NCI-H187 (cell line): ENCODE measurements at places on chromosomes 1 and 21.

GRCh38 chr1:59151387-59151761 is 145.5 kb upstream of the FGGY start:
- DNase-seq, result no peak

- no peak for DNase-seq
Observed at GRCh38 chr1:80021891-80022290, 1015.4 kb upstream of the ADGRL4 start.

DNA sequence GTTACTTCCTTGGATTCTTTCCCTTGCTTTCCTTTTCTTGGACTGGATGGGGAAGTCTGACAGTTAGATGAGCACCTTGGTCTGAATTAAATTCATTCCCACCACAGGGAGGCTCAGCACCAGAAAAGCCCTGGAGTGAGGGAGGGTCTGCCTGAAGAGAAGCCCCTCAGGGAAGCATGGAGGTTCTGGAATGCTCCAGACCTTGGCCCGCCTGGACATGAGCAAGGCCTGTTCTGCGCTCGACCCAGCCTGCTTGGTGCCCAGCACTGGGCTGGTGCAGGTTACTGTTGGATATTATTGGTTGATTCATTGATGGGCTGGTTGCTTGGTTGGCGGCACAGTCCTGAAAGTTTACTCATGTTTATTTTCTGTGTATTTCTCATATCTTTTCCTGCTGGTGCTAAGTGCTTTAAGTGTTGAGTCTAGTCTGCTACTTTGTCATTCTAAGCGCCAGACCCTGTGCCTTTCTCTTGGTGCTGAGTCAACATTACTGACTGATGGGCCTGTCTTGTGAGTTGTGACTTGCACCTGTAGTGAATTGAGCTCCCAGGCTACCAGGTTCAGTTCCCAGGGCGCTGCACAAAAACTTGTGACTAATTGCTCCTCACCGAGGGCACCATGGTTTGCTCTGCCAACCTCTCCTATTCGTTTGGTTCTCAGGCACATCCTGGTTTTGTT is 538.5 kb downstream of the KIF26B start:
- DNase-seq, result no peak

DNA sequence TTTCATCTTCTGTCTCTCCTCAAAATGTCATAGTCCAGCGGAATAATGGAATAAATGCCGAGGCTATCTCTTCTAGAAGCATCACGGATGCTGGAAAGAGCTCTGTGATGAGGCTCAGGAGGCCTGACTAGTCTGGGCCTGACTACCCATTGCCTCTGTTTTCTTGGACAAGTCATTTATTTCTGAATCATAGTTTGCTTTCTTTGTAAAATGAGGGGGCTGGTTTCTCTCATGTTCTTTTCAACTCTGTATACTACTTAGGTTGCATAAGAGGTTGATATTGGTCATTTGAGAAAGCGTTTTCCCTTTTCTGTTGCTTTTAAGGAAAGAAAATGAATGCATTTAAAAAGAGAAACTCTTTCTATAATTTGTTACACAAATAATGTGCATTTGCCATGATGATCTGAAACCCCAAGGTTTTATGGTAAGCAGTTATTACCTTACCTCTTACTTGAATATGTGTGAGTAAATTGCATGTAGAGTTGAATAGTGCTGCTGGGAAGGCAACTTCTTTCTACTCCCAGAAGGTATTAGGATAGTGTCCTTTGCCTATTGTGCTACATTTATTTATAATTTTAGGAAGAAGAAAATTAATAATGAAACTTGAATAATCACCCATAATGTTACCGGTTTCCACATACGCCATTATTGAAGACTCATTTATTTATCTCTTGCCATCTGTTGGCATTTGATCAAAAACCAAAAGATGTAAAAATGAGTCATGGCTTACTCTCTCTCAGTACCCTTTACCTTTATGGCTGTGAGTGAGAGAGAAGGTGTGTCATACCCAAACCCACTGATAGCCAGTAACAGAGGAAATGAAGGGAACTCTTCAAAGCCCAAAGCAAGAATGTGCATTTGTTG is 179.1 kb downstream of the FASLG start:
- DNase-seq, result no peak

DNA sequence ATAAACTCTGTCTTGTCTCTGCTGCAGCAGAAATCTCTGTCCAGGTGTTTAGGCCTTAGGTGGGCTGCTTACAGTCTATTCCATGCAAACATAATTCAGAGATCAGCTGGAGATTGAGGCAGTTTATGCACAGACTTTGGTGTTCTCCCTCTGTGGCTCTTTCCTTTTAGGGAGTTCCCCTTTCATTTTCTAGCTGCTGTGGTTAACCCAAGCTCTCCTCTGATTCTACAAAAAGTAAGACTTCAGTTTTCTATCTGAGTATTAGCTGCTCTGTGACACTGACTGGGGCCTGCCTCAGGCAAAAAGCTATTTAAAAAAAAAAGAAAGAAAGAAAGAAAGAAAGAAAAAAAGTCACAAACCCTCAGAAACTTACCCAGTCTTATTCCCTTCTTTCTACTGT is 211.1 kb downstream of the CAMTA1 start:
- DNase-seq, result no peak

DNA sequence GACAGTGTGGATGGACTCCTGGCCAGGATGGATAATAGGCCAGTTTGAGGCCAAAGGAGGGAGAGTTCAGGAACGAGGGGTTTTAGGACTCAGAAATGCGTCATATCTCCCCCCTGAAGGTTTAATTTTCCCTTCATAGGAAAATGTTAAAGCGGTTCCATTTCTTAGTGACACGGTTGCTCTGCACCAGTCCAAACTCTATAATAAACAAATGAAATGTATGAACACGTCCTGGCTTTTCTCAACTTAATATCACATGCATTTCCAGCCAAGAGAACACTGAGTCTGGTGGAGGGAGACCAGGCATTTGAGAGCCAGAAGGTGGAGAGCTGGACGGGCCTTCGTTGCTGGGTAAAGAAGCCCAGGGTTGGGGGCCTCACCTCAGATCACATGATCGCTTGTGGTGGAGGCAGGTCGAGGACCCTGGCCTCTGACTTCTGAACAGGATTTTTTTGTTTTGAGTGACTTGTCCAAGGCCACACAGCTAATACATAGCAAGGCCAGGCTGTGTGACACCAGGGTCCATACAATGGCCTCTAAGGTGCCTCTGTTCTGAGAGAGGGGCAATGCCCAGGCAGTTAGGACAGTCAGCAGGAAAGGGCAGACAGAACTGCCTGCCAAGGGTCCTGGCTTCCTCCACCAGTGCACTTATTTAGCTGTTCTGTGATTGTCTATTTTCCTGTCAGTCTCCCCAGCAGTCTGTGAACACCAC is 11.4 kb downstream of the SLC1A7 start:
- DNase-seq, result no peak

GRCh38 chr1:223651291-223651991 is 14.1 kb downstream of the CAPN8 start:
- no peak for DNase-seq

- DNase-seq, result no peak
Observed at GRCh38 chr1:31306278-31306677, 9.4 kb downstream of the ZCCHC17 start.

GRCh38 chr1:197811769-197812168 is 36.5 kb upstream of the DENND1B start:
- no peak for DNase-seq

GRCh38 chr1:37723390-37724078 is 31.2 kb downstream of the CDCA8 start:
- DNase-seq, result no peak

- DNase-seq, result no peak
Observed at GRCh38 chr1:220497220-220497947, 30.6 kb upstream of the MARK1 start.

- DNase-seq, result no peak
Observed at GRCh38 chr1:155529929-155530328, 32.7 kb downstream of the ASH1L start.

- no peak for DNase-seq
Observed at GRCh38 chr21:31612894-31613785, 46.4 kb upstream of the SOD1 start.

DNA sequence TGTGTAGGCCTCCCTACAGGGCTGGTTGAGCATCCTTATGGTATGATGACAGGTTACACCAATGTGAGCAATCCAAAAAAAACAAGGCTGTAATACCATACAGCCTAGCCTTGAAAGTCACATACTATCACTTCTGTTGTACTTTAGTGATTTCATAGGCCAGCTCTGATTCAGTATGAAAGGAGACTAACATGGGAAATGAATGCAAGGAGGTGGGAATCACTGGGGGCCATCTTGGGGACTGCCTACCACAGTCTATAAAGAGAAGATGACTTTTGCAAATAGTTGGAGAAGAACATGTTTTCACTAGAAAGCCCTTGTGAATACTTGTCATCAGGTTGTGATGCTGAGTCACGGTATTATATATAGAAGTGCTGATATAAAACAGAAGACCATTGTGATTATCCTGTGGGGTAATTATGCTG is 270.7 kb downstream of the S1PR1 start:
- no peak for DNase-seq

DNA sequence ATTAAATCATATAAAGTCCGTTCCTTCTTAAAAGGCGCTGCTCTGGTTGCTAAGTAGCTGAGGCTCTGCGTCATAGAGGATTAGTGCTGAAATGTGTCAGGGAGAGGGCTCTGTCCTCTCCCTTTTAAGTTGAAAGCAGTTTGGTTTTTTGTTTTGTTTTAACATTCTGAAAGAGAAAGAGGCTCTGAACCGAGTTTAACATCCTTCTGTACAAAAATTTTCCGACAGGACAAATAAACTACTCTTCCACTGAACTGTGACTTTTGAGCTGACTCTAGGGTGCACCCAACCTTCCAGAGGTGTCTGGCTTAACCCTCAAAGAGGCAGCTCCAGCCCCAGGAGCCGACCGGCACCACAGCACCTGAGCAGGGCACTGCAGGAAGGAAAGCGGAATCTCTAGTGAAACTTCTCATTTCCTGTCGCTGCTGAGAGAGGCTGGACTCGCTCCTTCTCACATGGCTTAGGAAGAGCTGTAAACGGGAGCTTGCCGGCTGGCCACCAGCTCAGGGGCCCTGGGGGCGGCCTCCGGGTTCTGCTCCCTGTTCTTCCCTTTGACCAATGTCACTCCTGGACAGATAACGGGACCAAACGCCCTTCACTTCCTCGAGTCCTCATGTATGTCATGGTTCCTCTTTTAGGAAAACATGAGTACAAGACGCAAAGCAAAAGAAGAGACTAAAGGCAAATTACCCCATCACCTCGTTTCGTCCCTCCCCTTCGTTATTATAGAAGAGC is 1.2 kb downstream of the VAV3 start:
- DNase-seq, result no peak

- DNase-seq, result no peak
Observed at GRCh38 chr1:113353580-113353979, 36.7 kb upstream of the MAGI3 start.

- no peak for DNase-seq
Observed at GRCh38 chr1:9505143-9505542, 34.1 kb upstream of the SLC25A33 start.

- DNase-seq, result no peak
Observed at GRCh38 chr1:35280006-35280405, 11.5 kb downstream of the ZMYM4 start.

GRCh38 chr1:75765697-75766355 is 20.2 kb upstream of the RABGGTB start:
- DNase-seq, result no peak

GRCh38 chr1:43877101-43877500 is 56.5 kb upstream of the ARTN start:
- DNase-seq, result no peak

- no peak for DNase-seq
Observed at GRCh38 chr21:37746849-37747248, 169.4 kb downstream of the KCNJ6 start.

DNA sequence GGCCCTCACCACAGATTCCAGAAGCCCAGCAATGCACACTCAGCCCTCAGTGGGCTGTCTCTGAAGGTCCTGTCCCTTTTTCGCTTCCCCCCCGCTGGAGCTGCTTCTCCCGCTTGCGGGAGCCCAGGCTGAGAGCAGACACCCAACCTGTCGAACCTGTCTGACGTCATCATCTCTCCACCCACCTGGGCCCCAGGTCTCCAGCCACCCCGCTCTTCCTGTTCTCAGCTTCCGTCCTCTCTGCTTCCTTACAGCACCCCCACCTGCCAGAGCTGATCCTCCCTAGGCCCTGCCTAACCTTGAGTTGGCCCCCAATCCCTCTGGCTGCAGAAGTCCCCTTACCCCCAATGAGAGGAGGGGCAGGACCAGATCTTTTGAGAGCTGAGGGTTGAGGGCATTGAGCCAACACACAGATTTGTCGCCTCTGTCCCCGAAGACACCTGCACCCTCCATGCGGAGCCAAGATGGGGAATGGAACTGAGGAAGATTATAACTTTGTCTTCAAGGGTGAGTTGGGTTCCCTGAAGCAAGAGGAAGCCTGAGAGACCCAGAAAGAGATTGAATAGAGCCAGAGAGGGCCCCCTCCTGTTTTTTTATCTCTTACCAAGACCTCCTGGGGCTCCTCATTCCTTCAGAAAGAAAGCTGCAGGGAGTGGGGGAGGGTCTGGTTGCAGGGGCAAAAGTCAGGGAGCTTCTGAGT is at the start of gene RAB25:
Gene RAB25, plus strand, starts transcription at position 224 of the 700 bp plus-strand sequence. Its CDS starts 241 bp downstream, at position 465.
- DNase-seq, result no peak

GRCh38 chr1:68528243-68528642 is 31.4 kb upstream of the DEPDC1 start:
- DNase-seq, result no peak

GRCh38 chr1:207081088-207081487 is 7.6 kb upstream of the C4BPB start:
- DNase-seq, result no peak

DNA sequence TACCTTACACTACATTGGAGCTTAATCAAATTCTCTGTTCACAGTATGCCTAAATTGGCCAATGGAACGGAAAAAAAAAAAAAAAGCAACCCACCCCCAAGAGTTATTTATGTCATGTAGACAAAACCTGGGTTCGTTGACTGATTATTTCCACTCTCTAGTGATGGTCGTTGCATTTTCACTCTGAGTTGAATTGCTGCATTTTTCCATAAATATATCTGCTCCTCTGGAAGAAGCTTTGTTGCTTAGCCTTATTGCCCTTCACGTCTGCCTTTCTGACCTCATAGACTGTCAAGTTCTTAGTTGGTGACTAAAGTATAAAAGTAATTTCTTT is 90.2 kb upstream of the RUNX1 start:
- no peak for DNase-seq

GRCh38 chr1:173823781-173824314 is 625 bp upstream of the DARS2 start:
- no peak for DNase-seq

DNA sequence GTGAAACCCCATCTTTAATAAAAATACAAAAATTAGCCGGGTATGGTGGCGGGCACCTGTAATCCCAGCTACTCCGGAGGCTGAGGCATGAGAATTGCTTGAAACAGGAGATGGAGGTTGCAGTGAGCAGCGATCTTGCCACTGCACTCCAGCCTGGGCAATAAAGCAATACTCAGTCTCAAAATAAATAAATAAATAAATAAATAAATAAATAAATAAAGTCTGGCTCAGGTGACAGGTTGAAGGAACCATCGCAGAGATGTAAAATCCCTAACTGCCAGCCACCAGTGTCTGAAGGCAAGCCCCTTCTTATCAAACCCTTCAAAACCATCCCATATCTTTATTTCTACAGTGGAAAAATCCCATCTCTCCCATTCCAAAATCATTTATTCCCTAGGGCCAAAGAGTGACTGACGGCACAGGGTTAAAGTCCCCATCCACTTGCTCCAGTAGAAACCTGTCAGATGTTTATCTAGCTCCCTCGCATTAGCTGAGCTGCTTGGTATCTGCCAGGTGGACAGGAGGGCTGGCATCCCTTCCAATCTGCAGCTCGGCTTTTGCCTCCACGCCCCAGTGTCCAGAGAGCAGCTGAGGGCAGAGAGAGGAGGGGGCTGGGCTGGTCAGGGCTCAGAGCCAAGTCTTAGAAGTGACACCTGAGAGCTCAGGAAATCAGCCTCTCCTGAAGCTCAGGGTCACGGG is 5.0 kb downstream of the CSRP1 start:
- DNase-seq, result no peak

GRCh38 chr1:117146575-117147340 is 25.2 kb upstream of the TRIM45 start:
- DNase-seq, result no peak
